NCI-H2081 treated with DMSO at 0.1 percent for 48 hours (cell line): ENCODE measurements at places on chromosomes 2 and 18.
A peak's percentile ranks its signal among the peaks of the same experiment; 100 is the strongest.

DNA sequence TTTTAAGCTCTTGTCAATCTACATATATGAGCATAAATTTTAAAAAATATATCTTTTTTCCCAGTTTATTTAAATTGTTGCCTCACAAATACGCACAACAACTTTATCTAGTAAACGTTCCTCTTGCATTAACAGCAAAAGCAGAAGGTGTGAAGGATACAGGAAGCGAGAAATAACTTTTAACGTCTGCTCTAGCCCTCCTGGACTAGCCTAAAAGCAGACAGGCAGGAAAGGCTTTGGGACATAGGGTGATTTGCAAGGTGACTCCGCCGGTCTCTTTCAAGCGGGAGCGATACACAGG lies 434 bp upstream of the DUSP19 start:
- no peak for DNase-seq

DNA sequence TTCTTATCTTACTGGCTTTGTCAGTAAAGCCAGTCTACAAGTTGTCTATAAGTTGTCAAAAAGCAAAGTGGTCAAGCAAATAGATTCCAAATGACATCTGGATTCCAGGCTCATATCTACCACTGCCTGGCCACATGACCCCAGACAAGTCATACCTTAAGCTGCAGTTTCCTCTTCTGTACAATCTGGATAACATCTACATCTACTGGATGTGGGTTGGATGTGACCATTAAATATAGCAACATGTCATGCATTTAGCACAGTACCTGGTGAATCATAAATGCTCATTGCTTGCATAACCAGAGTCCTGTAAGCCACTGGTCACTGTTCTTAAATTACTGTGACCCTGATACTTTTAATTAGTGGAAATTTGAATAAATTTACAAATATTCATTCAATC lies 16.8 kb downstream of the COBLL1 start:
- DNase-seq, result no peak

DNA sequence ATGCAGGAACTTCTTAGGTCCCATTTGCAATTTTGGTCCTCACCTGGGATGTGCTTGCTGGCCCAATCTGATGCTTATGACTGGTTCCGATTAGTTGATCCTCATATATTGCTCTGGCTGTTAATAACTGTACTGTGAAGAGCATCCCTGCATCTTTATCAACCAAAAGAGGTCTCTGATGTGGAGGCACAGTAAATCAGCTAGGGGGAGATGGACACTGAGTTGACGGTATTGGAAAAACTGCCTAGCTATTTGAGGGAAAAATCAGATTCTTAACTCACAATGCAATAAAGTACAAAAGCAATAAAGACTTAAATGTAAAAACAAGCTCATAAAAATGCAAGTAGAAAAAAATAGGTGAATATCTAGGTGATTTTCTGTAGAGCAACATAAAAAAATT lies 188.0 kb upstream of the TCF4 start:
- no peak for DNase-seq

GRCh38 chr2:232538671-232539070 lies 821 bp upstream of the CHRNG start:
- no peak for DNase-seq

GRCh38 chr18:58004317-58004716 lies 39.7 kb upstream of the NEDD4L start:
- no peak for DNase-seq

- no peak for DNase-seq
Observed at GRCh38 chr2:6750411-6751158, 115.1 kb downstream of the CMPK2 start.

DNA sequence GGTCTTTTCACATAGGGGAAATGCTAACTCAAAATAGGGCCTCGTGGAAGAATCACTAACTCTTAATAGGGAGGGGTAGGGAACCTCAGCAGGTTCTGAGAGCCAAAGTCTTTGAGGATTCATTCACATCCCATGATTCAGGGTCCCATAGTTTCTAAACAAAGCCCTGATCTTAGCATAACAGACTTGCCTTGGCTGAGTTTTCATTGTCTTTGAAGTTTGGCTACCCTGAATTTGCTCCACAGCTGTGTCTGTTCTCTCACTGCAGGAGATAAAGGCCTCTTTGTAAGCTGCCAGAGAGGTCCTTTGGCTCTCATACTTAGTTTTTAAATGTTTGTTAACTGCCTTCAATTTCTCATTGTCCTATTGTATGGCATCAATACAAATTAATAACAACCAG lies 54.5 kb downstream of the ZDBF2 start:
- DNase-seq, result no peak

DNA sequence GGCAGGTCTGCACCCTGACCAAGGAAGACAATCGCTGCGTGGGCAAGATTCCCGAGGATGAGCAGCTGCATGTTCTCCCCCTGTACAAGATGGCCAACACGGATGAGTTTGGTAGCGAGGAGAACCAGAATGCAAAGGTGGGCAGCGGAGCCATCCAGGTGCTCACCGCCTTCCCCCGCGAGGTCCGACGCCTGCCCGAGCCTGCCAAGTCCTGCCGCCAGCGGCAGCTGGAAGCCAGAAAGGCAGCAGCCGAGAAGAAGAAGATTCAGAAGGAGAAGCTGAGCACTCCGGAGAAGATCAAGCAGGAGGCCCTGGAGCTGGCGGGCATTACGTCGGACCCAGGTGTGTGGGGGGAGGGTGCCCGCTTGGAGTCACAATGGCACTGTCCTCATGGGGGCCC lies 48.4 kb downstream of the BOLA3 start:
- DNase-seq, result no peak

- no peak for DNase-seq
Observed at GRCh38 chr2:190526105-190526750, 8.3 kb downstream of the NEMP2 start.

- no peak for DNase-seq
Observed at GRCh38 chr2:230677201-230677946, 35.3 kb upstream of the CAB39 start.

- DNase-seq, result no peak
Observed at GRCh38 chr2:130336150-130336876, 6.4 kb upstream of the IMP4 start.

DNA sequence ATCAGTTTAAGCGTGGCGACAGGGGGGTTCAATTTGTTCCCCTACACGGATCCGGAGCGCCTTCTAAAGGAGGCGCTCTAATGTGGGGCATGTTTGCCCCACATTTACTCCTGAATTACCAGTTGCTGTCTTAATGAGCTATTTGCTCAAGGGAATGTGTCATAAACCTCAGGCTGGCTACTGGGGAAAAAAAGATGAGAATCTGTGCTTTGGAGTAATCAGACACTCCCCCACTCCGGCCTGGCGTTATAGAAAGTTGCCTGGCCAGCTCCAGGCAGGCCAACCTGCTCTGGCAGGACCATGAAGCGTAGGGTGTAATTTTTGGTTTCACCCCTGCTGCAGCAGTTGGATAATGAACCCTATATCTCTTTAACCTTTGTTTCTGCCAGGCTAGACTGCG lies 31.0 kb upstream of the MAP3K20 start:
- no peak for DNase-seq

DNA sequence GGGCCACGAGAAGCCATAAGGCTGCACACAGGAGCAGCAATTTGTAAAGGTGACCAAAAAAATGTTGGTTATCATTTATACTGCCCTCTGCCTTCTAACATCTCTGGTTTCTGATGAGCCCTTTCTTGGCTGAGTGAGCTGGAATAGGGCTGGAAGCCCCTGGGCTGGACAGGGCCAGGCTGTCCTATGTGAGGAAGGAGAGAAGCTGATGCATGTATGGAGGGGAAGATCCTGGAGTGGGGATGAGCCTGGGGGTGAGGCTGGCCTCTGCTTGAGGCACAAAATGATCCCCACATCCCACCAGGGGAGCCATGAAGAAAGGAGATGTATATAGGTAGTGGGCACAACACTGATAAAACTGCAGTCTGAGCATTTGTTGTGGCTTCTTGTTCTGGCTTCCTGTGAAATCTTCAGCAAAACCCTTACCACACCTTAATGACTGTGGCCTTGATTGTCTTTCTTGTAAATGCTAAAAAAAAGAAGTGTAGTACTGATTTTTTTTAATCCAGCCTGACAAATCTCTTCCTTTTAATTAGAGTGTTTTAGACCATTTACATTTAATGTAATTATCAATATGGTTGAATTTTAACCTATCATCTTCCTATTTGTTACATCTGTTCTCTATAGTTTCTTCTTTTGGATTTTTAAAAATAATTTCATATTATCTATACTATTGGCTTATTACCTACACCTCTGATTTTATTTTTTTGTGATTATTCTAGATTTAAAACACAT lies 5.6 kb downstream of the SNED1 start:
- DNase-seq, result no peak

DNA sequence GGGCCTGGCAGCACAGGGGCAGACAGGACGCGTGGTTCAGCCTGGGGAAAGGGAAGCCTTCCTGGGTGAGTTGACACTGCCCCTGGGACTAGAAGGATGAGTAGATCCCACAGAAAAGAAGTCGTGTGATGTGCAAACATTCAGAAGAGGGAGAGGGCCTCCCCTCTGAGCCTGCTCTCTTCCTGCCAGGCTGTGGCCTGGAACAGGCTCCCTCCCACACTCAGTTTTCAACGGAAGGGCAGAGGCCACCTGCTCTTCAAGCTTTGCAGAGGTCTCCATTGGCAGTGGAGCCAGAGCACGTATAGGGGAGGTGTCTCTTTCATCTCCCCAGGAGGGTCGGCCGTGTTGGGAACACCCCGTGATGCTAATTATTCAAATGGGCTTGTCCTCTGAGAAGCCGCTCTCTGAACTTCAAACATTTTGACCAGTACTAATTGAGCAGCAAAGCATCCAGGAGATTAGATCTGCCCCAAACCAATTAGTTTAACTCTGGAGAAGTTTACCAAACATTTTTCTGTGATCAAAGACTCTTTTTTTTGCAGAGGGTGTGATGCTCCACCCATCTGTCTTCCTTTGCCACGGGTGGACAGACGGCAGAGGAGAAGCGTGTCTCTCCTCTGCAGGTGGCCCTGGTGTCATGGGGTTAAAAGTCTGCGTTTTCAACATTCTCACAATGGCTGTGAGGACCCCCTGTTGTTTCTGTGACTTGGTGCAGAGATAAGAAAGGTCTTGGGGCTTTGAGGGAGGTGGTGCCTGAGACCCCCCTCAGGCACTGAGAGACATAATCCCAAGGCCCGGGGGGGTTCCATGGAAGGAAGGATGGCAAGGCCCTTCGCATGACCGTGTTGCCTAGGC lies 29.5 kb upstream of the ODC1 start:
- no peak for DNase-seq

DNA sequence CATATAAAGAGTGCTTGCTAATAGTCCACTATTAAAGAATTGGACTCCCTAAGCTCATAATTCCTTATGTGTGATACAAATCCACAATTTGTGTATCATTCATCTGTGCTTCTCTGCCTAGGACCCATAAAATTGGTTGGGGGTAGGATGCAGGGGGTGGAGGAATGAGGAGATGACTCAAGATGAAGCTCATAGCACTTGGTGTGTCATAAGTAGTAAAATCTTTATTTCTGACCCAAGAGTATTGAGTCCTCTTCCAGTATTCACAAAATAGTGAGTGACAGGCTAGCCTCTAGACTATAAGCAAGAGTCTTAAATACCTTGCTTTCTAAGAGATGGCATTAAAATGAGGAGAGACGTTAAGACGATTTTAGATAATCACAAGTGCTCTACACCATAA lies 390.9 kb upstream of the CDH19 start:
- no peak for DNase-seq

GRCh38 chr2:126655500-126656430 lies at the start of gene GYPC:
TSS of gene GYPC (plus strand) at chr2:126656158. CDS start at chr2:126656264, 106 bp downstream.
- no peak for DNase-seq

DNA sequence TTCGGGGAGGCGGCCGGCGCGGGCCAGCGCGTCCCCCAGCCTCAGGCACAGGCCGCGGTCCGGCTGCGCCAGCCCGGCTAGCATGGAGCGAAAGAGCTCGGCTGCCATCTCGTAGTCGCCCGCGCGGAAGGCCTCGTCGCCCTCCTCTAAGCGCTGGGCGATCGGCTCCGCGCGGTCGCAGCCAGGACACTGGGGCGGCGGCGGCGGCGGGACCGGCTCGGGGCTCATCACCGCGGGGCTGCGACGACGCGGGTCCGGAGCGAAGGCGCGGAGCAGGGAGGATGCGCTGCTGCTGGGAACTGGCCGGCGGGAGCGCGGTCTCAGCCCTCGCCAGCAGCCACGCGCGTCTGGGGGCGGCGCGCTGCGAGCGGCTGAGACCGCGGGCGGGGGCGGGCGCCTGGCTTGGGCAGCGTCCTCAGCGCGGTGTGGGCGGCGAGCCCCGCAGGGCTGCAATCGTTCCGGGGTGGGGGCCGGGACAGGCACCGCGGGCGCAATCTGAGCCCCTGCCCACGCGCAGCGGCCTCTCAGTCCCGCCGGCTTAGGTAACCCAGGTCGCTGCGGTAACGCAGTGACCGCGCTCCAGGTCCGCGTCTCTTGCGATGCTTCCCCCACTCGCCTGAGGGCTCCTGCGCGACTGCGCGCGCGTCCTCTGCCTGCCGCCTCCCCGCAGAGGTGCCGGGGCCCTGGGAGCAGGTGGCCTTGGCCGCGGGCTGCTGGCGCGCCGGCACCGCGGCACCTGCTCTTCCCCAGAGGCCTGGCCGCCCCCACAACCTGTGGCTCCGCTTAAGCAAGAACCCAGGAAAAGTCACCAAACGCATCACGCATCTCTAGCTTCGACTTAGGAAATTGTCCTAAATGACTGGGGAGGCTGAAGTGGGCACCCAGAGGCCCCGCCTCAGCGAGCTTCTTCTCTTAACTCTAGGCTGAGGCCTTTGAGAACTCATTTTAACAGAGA lies at the start of gene LONRF2:
Gene LONRF2 (minus strand): TSS at position 636 of the 955 bp plus-strand sequence. CDS start 408 bp downstream, at position 228.
- peak; percentile 44 for DNase-seq

- no peak for DNase-seq
Observed at GRCh38 chr2:233544200-233544610, 22.4 kb downstream of the USP40 start.

DNA sequence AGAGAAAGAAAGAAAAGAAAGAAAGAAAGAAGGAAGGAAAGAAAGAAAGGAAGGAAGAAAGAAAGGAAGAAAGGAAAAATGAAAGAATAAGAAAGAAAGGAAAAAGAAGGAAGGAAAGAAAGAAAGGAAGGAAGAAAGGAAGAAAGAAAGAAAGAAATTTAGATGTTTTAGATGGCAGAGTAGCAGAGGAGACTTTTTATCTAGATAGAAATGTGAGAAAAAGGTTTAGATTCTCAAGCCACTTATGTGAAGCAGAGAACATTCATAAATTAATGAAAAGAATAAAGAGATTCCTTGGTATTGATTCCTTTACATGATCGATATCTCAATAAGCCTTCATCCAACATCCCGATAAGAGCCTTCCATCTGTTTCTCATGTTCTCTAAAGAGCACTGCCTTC lies 513.5 kb downstream of the CNTNAP5 start:
- DNase-seq, result no peak

DNA sequence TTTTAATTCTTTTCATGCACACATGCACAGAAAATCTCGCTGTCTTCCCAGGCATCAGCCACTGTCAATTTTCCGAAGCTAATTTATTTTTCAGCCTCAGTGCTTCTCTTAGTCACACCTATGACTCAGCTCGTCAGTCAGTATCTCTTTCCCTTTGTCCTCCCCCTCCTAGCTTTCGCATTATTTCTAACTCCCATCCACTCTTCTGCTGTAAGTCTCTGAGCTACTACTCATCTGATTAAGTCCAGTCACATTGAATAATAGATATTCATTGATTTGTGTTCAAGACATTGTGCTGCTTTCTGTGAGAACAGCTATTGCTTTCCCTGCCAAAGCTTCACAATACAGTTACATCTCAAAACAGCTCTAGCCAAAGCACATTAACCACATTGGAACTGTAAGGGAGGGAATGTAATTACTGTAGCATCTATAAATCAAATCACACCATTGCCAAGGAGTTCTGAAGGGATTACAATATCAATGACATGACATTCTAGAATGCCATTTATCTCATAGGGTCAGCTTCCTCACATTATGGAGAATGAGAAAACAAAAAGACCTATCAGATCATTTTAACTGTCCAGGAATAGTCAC lies 89.4 kb downstream of the SCN3A start:
- no peak for DNase-seq

GRCh38 chr2:165535471-165535870 lies 66.0 kb downstream of the CSRNP3 start:
- no peak for DNase-seq
